ENCODE measurements at places on chromosomes 13 and 19. TPM values are rescaled to one million over a fixed set of nuclear protein-coding genes. Genes with fewer than 3 reads are reported as not detected.

CCDC169 gene
- 6.9 TPM for total RNA-seq

- DNase-seq: no peak
These were observed 1.4 kb downstream of the ECH1 start for GRCh38 chr19:38830039-38830733.

- DNase-seq: no peak
These were observed 12.9 kb downstream of the B3GNT3 start for GRCh38 chr19:17807731-17808316.

FCER2 gene
- total RNA-seq: not detected

CACNA1A gene
- 39.5 TPM for total RNA-seq

CLEC17A gene
- not detected for total RNA-seq

DNA sequence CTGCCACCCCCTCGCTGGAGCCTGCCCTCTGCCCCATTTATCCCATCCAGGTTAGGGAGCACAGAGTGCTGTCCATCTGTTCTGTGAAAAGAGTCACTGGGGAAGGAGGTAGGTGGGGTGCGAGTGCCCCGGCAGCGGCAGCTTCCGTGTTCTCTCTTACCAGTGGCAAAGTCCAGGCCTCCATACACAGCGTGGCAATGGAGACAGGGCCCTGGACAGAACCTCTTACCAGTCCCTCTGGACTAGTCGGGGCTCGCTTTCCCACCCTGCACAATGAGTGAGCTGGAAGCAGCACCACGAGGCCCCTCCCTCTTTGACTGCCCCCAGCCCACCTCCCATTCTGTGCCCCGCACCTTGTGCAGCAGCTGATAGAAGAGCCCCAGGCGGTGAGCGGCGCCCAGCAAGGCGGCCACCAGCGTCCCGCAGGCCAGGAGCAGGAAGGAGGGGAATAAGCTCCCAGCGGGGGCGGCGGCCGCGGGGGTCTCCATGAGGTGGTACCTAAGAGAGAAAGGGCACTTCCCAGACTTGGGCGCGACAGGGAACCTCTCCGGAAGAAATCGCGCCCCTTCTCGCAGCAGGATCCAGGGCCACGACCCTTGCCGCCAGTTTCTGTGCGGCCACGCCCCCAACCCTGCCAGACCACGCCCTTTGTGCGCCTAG, 17.5 kb downstream of the SYDE1 start:
- DNase-seq: no peak
